Cardiac atrium fibroblast (primary cell): ENCODE measurements at places on chromosomes 7 and 10. TPM values are rescaled to one million over a fixed set of nuclear protein-coding genes. Genes with fewer than 3 reads are reported as not detected.

LAMB4 gene
- 0.16 and 0.36 TPM in 2 replicates for total RNA-seq

CFAP43 gene
- not detected in 2 replicates for total RNA-seq

ITIH2 gene
- not detected in 2 replicates for total RNA-seq

UNCX gene
- total RNA-seq, result not detected in 2 replicates

C7orf33 gene
- total RNA-seq, result not detected in 2 replicates

C10orf95 gene
- not detected in 2 replicates for total RNA-seq

OR13A1 gene
- total RNA-seq, result not detected in 2 replicates

ITGB8 gene
- total RNA-seq, result 3.4 and 11.5 TPM in 2 replicates

TYW1B gene
- 3.8 and 3.9 TPM in 2 replicates for total RNA-seq

ARHGAP22 gene
- 7.6 and 17.3 TPM in 2 replicates for total RNA-seq
